ENCODE measurements at places on chromosomes 11 and 22. TPM values are rescaled to one million over a fixed set of nuclear protein-coding genes. Genes with fewer than 3 reads are reported as not detected.

MS4A6A gene
- total RNA-seq = 42.1 TPM

C22orf42 gene
- total RNA-seq = not detected

OR52I1 gene
- not detected for total RNA-seq

OR52D1 gene
- not detected for total RNA-seq

GDPD4 gene
- not detected for total RNA-seq

C11orf87 gene
- total RNA-seq = 0.14 TPM

DNA sequence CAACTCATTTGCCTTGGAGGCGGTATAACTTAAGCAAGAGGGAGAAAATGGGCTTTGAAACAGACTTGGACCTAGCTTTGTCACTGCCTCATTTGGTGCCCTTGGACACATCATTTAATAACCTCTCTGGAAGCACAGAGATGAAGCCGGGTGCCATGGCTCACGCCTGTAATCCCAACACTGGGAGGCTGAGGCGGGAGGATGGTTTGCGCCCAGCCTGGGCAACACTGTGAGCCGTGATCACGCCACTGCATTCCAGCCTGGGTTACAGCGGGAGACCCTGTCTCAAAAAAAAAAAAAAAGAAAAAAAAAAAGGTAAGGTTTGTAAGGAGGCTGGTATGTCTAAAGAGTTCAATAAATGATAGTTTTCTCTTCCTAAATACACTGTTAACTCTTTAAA lies 806 bp downstream of the COA4 start:
- H3K4me3 ChIP-seq = peak overlapping the region; percentile 81
- peaks cover 29% of the 10 kb centered on the region for H3K36me3 ChIP-seq
- H3K27ac ChIP-seq = peak overlapping the region; percentile 89
- DNase-seq = no peak
- H3K4me1 ChIP-seq = peaks cover 39% of the 10 kb centered on the region

GRCh38 chr11:24240496-24241175 lies 256.2 kb upstream of the LUZP2 start:
- no peaks in the 10 kb centered on the region for H3K4me1 ChIP-seq
- no peak overlapping the region for H3K27ac ChIP-seq
- no peak for DNase-seq
- no peaks in the 10 kb centered on the region for H3K27me3 ChIP-seq
- no peaks in the 10 kb centered on the region for H3K36me3 ChIP-seq

- DNase-seq = peak; percentile 52
- H3K36me3 ChIP-seq = no peaks in the 10 kb centered on the region
- H3K4me3 ChIP-seq = no peak overlapping the region
- peak overlapping the region; percentile 75 for H3K27ac ChIP-seq
Observed at GRCh38 chr11:1502954-1503707, 16.6 kb upstream of the MOB2 start.

GRCh38 chr11:18907391-18907790 lies 31.8 kb downstream of the MRGPRX1 start:
- H3K27me3 ChIP-seq = peaks cover under 1% of the 10 kb centered on the region
- DNase-seq = no peak
- no peaks in the 10 kb centered on the region for H3K36me3 ChIP-seq
- H3K27ac ChIP-seq = no peak overlapping the region

DNA sequence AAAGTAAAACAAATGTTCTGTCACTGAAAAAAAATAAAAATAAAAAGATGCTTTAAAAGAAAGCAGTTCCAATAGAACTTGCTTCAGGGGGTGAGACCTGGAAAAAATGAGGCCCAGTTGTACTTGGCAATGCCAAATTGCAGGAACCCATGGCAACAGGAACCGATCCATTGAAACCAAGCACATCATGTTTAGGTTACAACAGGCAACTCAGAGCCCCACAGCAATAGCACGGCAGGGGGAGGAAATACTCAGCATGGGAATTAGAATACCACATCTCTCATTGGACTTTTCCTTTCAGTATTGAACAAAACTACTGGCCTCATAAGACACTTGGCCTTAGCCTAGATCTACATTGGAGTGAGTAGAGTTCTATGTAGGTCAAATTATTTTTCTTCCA lies 84.3 kb downstream of the MSANTD4 start:
- no peaks in the 10 kb centered on the region for H3K36me3 ChIP-seq
- no peaks in the 10 kb centered on the region for H3K4me1 ChIP-seq
- H3K27me3 ChIP-seq = no peaks in the 10 kb centered on the region
- DNase-seq = no peak

- DNase-seq = peak; percentile 12
- no peak overlapping the region for H3K4me3 ChIP-seq
- H3K27me3 ChIP-seq = no peaks in the 10 kb centered on the region
- H3K36me3 ChIP-seq = no peaks in the 10 kb centered on the region
Observed at GRCh38 chr22:19806213-19807160, 45.9 kb downstream of the TBX1 start.

GRCh38 chr11:22415476-22415875 lies 77.3 kb downstream of the SLC17A6 start:
- H3K27me3 ChIP-seq = no peaks in the 10 kb centered on the region
- no peak overlapping the region for H3K4me3 ChIP-seq
- DNase-seq = no peak
- no peaks in the 10 kb centered on the region for H3K36me3 ChIP-seq
- no peak overlapping the region for H3K27ac ChIP-seq
- H3K4me1 ChIP-seq = no peaks in the 10 kb centered on the region

GRCh38 chr11:63511048-63511748 lies 5.3 kb downstream of the LGALS12 start:
- no peaks in the 10 kb centered on the region for H3K27me3 ChIP-seq
- peak overlapping the region; percentile 55 for H3K27ac ChIP-seq
- no peaks in the 10 kb centered on the region for H3K36me3 ChIP-seq
- no peak for DNase-seq

- peaks cover 90% of the 10 kb centered on the region for H3K4me1 ChIP-seq
- peak overlapping the region; percentile 85 for H3K27ac ChIP-seq
- DNase-seq = peak; percentile 36
- no peaks in the 10 kb centered on the region for H3K36me3 ChIP-seq
- H3K27me3 ChIP-seq = no peaks in the 10 kb centered on the region
Observed at GRCh38 chr11:62505440-62506091, 41.0 kb downstream of the AHNAK start.

DNA sequence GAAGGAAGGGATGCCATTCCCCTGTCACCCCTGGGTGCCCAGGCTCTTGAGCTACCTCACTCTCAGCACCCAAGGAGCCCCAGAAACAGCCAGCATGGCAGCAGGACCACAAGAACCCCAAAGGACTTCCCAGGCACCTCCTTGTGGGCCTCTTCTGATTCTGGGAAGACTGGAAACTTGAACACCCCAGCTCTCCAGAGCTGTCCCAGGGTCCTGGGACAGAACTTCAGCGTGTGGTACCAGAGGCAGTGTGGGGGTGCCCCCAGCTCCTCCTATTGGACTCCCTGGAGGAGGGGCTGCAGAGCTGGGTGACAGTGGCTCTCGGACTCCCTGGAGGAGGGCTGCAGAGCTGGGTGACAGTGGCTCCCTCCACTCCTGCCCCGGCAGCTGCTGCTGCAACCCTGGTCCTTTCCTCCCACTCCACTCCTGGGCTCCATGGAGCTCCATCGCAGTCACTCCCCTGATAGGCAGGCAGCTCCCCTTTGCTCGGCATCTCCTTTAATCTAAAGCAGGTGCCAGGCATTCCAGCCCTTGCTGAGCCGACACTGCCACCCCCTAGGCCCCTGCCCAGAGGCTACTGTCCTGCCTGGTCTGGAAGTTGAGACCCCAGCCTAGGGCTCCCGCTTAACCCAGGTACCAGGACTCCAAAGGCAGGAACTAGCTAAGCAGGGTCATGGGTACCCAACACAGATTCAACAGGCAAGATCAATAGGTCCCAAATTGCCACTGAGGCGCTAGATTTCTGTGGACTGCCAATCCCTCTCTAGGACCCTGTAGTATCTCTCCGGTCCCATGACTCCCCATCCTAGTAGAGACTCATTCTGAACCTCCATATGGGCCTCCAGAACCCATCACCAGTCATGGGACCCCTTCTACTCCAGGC lies 2.7 kb downstream of the BCL9L start:
- H3K27ac ChIP-seq = peak overlapping the region; percentile 96
- H3K4me3 ChIP-seq = peak overlapping the region; percentile 99
- no peaks in the 10 kb centered on the region for H3K27me3 ChIP-seq
- peaks cover 94% of the 10 kb centered on the region for H3K4me1 ChIP-seq
- no peak for DNase-seq
- H3K36me3 ChIP-seq = no peaks in the 10 kb centered on the region

GRCh38 chr11:127126986-127127385 lies 126.4 kb upstream of the KIRREL3 start:
- no peak for DNase-seq
- no peaks in the 10 kb centered on the region for H3K4me1 ChIP-seq
- peaks cover 12% of the 10 kb centered on the region for H3K27me3 ChIP-seq
- no peaks in the 10 kb centered on the region for H3K36me3 ChIP-seq
- no peak overlapping the region for H3K4me3 ChIP-seq

DNA sequence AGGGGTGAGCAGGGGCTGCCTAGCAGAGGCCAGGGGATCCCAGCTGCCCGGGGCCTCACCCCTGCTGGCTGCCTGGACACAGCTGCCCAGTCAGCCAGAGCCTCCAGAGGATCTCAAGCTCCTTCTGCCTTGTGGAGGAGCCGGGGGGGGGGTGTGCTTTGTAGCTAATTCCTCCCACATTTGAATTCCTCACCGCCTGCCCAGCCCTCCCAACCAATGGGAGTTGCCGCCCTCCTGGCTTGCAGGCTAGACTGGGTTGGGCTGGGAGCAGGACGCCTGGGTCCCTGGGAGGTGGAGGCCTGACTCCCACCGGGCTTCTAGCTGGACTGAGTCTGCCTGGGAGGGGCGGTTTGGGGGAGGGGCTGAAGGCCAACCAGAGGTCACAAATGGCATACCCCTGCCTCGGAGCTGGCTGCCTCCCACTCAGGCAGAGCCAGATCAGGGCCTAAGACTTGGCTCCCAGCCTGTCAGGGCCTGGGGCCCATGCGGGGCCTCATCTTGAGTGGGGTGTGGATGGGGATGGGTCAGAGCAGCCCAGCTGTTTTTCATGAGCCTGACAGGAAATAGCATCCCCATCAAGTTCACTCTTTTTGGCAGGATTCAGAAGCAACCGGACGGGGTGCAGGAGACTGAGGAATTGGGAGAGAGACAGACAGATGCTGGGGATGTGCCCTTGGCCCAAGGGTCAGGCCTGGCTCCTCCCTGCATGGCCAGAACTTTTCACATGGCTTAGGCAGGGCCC lies 29.2 kb upstream of the PDE2A start:
- peak overlapping the region; percentile 78 for H3K27ac ChIP-seq
- peaks cover 93% of the 10 kb centered on the region for H3K36me3 ChIP-seq
- H3K4me1 ChIP-seq = peaks cover 44% of the 10 kb centered on the region
- H3K4me3 ChIP-seq = peak overlapping the region; percentile 60

GRCh38 chr22:27336151-27337090 lies 465.1 kb downstream of the MN1 start:
- no peak overlapping the region for H3K4me3 ChIP-seq
- DNase-seq = no peak
- H3K4me1 ChIP-seq = no peaks in the 10 kb centered on the region
- H3K27ac ChIP-seq = no peak overlapping the region
- no peaks in the 10 kb centered on the region for H3K36me3 ChIP-seq

DNA sequence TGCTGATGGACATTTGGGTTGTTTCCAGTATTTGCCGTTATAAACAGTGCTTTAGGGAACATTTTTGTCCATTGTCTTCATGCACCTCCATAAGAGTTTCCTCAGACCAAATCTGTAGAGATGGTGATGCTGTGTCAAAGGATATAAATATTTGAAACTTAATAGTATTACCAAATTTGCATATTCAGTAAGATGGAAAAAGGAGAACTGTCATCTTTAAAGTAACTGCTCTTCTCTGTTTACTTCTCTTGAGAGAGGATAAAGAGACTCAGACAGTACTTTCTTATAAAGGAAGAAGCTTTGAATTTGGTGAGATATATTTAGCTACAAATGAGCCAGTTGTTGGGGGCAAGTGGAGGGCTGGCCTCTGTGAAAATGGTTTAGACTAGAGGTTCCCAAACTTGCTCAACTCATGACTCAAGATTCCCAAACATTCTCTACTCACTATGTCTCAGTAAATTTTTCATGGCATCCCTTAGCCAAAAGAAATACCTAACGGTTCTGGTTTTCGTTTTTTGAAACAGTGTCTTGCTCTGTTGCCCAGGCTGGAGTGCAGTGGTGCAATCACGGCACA lies 26.2 kb downstream of the SHISA8 start:
- DNase-seq = no peak
- peaks cover 95% of the 10 kb centered on the region for H3K36me3 ChIP-seq
- H3K27ac ChIP-seq = no peak overlapping the region
- no peak overlapping the region for H3K4me3 ChIP-seq
- peaks cover 53% of the 10 kb centered on the region for H3K4me1 ChIP-seq

- no peak for DNase-seq
- no peak overlapping the region for H3K4me3 ChIP-seq
- H3K4me1 ChIP-seq = peaks cover 2% of the 10 kb centered on the region
- H3K27me3 ChIP-seq = peaks cover 90% of the 10 kb centered on the region
Observed at GRCh38 chr11:1402355-1403077, 12.8 kb downstream of the BRSK2 start.

DNA sequence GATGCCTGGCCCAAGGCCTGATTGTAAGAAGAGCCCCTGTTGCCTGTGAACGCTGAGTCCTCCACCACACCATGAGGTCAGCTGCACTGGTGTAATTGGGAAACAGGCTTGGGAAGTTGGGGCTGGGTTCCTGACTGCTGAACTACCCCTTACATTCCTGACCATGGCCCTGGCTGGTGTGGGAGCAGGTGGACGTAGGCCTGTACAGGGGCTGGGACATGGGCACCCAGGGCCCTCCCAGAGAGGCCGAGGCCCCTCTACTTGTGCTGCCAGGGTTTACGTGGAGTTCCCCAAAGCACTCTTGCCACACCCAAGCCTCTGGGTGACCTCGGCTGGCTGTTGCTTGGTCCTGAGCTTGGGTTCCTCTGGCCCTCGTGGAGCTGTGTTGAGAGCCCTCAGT lies 5.4 kb downstream of the RELT start:
- no peak for DNase-seq
- peak overlapping the region; percentile 40 for H3K27ac ChIP-seq
- H3K36me3 ChIP-seq = no peaks in the 10 kb centered on the region
- no peaks in the 10 kb centered on the region for H3K27me3 ChIP-seq

- H3K36me3 ChIP-seq = no peaks in the 10 kb centered on the region
- peak overlapping the region; percentile 36 for H3K27ac ChIP-seq
- no peak overlapping the region for H3K4me3 ChIP-seq
Observed at GRCh38 chr11:36452961-36453360, 57.1 kb downstream of the TRAF6 start.

DNA sequence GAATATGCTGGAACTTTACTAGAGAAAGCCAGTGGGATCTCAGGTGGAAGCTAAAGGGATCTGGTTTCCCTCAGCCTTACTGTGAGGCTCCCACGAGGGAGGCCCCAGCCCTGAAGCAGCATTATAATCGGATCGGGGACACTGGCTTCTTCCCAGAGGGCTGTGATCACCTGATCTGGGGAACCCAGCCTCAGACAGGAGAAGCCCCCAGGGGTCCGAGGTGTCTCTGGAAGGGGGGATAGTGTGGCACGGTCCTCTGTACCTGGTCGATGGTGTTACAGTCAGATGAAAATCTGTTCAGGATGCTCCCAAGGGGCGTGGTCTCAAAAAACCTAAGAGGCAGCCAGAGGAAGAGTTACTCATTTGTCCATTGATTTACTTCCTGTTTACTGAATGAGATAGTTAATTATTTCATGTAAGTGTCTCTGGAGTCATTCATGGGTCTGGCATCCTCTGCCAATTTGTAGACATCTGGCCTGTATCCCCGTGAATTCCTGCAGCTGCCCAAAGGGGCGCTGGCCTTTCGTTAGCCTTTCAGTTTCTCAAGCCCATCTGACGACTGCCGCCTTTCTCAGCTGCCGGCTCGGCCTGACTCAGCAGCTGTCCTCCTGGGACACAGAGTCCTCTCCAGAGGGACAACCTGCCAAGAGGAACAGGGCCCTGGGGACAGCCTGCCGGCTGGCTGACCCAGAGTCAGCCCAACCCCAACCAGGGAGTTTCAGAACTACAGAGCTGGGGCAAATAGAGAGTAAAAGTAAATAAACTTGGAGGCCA lies 17.0 kb upstream of the KCNJ11 start:
- peaks cover 35% of the 10 kb centered on the region for H3K4me1 ChIP-seq
- H3K27ac ChIP-seq = peak overlapping the region; percentile 90
- no peaks in the 10 kb centered on the region for H3K36me3 ChIP-seq
- H3K27me3 ChIP-seq = no peaks in the 10 kb centered on the region
